GM23248 (cell line): ENCODE measurements at places on chromosomes 7 and 10. TPM values are rescaled to one million over a fixed set of nuclear protein-coding genes. Genes with fewer than 3 reads are reported as not detected.
A peak's percentile ranks its signal among the peaks of the same experiment; 100 is the strongest.

CDK13 gene
- 41.4 and 52.9 TPM in 2 replicates for total RNA-seq

DNA sequence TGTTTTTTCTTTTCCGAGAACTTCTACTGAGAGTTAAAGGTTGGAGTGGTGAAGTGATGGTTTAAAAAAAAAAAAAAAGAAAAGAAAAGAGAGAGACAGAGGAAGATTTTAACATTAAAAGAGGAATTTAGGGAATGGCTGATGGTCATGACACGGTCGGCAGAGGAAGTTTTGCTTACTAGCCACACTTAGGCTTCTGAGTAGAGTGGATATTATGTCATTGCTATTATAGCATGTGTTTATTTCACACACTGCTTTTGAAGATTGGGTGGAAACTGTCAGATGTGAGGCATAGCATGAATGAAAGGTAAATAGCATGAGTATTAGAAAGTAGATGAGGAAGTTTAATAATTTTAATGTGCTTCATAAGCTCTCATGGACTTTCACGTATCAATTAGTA lies 2.5 kb downstream of the KAT6B start:
- no peak for DNase-seq

RBM28 gene
- total RNA-seq: 11.3 and 18.9 TPM in 2 replicates

- no peak for DNase-seq
These were observed 94.2 kb upstream of the SLC25A13 start for GRCh38 chr7:96416116-96416515.

DNA sequence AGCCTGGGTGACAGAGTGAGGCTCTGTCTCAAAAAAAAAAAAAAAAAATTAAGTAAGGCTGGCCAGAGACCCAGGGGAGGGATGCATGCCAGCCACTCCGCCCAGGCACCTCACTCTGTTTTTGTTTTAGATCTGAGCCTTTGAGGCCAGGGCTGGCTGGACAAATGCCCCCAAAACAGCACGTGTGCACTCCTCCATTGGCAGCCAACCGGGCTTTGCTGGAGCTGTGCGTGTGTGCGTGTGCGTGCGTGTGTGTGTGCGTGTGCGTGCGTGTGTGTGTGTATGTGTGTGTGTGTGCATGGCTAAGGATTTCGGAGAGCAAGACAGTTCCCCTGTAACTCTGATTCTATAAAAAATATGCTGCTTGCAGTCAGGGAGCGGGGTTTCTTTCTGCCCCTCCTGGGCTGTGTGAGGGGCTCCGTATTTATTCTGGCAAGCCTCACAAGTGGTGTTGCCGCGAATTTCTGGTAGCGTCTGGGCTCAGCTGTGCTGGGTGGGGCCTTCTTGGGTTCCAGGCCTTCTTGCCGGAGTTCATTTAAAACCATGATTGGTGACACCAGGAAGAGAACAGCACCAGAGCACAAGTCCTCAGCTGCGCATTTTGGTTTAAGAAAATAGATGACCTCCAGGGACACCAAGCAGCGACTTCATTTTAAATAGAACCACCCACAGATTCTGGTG lies 28.1 kb upstream of the UNCX start:
- peak; percentile 33 for DNase-seq

PROSER2 gene
- 1.2 and 1.4 TPM in 2 replicates for total RNA-seq
